ENCODE measurements at places on chromosomes 3 and 15.

DNA sequence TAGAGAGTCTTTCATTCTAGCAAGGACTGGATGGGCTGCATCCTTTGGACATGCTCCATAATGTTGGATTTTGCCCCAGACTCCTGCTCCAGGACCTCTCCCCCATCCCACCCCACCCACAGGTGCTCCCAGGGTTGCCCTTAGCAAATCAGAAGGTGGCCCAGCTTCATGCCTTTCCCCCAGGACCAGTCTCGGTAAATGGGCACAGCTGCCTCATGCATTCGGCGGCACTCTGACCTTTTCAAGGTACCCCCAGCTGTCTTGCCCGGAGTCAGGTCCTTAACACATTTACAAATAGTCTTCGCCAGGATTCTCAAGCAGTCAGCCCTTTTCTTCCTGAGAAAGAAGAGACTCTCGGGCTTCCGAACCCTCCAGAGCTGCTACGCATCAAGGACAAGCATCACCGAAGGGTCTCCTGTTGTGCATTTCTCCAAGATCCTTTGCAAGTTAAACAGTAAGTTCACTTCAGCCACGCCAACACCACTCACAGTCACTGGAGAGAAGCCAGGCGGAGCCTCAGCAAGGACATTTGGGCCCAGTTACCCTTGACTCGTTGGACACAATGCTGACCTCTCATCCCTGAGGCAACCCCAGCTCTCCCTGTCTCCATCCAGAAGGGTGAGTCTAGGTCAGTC, 287.8 kb downstream of the FAM43A start:
- peak; percentile 94 for DNase-seq

- DNase-seq = no peak
Measured at GRCh38 chr3:66481071-66482017, 19.5 kb downstream of the LRIG1 start.

DNA sequence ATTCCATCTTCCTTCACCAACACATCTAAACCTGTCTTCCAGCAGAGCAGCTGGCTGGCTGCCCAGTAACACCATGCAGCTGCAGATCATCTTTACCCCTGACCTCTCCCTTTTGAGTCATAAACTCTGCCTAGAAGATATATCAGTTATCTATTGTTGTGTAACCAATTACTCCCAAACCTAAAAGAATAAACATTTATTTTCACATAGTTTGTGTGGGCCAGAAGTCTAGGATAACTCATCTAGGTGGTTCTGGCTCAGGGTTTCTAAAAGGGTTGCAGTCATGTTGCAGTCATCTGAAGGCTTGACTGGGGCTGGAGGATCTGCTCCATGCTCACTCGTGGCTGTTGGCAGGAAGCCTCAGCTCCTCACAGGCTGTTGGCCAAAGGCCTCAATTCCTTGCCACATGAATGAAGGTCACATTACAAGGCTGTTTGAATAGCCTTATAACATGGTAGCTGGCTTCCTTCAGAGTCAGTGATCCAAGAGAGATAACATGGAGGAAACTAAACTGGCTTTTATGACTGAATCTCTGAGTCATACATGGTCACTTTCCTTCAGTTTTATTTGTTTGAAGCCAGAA, 92.8 kb downstream of the GOLIM4 start:
- no peak for DNase-seq

DNA sequence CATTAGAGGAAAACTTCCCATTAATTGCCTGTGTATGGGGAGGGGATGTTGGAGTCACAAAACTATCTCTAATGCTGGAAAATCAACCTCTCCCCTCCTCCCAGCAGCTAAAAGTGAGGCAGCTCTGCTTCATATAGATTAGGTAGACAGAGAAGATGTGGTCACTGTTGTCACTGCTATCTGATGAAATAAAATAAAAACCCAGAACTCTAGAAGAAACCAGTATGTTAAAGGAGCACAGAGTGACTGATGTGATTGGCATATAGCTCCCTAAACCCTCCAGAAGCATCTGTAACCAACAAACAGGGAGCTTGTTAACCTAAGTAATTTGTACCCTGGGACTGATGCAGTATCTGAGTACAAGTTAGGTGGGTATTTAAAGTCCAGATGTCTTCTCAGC, 211.9 kb upstream of the TRIM42 start:
- no peak for DNase-seq

DNA sequence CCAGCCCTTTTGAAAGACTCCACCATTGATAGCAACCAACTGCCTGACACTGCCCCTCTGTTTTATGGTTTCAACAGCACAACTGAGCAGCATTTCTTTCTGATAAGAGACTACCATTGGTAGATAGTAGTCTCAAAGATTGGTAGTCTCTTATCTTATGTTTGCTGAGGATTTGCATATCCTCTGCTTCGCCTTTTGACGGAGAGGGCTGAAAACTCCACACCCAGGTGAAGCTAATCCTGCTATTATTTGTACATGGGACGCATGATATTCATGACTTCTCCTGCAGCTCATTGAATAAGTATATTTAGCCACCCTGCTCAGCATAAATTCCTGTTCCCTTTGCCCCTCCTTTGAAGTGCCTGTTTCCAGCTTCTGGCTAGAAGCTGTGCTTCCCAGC, 119.4 kb upstream of the STRIT1 start:
- no peak for DNase-seq

DNA sequence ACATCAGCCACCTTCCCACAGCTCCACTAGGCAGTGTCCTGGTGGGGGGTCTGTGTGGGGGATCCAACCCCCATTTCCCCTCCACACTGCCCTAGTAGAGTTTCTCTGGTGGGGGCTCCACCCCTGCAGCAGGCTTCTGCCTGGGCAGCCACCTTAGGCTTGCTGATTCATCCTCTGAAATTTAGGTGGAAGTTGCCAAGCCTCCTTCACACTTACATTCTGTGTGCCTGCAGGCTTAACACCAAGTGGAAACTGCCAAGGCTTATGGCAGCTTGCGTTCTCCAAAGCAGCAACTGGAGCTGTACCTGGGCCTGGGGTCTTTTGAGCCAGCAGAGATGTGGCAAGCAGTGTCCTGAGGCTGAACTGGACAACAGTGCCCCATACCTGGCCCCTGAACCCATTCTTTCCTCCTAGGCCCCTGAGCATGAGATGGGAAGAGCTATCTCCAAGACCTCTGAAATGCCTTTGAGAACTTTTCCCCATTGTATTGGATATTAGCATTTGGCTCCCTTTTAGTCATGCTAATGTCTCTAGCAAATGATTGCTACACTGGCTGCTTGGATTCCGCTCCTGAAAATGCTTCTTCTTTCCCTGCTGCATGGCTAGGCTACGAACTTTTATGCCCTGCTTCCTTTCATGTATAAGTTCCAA, 32.5 kb downstream of the CPN2 start:
- DNase-seq = no peak

- no peak for DNase-seq
Measured at GRCh38 chr15:68608206-68608843, 29.5 kb downstream of the CORO2B start.

DNA sequence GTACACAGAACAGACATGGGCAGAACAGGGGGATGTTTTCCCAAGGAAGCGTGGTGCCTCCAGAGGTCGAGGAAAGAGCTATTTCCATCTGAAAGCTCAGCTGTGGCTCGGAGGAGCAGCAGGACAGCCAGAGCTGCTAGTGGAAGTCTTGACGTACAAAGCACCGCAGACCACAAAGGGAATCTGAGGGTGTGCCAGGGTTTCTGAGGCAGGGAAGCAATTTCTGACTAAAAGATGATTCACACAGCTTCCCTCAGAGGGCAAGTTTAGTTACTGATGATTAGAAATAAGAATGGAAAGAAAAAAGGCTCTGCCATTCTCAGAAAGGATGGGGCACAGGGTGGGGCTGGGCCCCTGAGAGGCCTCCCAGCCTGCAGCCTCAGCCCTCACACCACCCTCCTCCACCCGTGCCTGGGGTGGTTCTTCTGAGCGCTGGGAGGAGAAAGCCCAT, 45.8 kb upstream of the SEC13 start:
- no peak for DNase-seq

GRCh38 chr15:49441816-49442215, 18.8 kb downstream of the FGF7 start:
- no peak for DNase-seq

GRCh38 chr15:58227706-58228543, 89.7 kb downstream of the AQP9 start:
- DNase-seq = peak; percentile 15

GRCh38 chr15:89774492-89774891, 1.6 kb upstream of the MESP2 start:
- DNase-seq = no peak

DNA sequence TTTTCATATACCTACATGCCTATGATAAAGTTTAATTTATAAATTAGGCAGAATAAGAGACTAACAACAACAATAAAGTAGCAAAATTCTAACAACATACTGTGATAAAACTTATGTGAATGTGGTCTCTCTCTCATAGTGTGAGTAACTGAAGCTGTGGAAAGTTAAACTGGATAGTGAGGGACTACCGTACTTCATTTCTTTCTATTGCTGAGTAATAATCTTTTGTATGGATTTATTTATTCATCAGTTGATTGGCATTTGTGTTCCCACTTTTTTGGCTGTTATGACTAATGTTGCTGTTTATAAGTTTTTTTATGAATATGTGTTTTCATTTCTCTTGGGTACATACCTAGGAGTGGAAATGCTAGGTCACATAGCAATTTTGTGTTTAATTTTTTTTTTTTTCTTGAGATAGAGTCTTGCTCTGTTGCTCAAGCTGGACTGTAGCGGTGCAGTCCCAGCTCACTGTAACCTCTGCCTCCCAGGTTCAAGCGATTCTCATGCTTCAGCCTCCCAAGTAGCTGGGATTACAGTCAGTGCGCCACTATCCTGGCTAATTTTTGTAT, 41.0 kb downstream of the RNF111 start:
- DNase-seq = no peak

DNA sequence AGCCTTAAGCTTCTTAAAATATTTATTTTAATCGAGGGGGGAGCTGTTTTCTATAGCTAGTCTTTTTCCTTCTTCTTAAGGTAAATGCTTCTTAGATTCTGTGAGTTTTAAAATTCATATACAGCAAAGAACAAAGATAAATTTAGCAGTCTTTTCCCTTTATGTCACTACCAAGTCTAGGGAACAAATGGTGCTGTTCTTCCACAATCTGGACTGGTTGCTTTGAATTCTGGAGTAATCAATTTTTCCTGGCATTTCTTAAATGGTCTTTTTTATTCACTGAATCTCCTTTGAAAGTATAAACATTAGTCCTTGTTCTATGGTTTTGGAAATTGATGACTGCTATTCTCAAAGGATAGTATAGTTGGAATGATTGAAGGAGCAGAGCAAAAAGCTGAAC, 82.8 kb downstream of the CHL1 start:
- no peak for DNase-seq

Data from DMS79 (cell line).